Endothelial cell (in vitro differentiated cells): ENCODE measurements at places on chromosomes 7 and 10. TPM values are rescaled to one million over a fixed set of nuclear protein-coding genes. Genes with fewer than 3 reads are reported as not detected.

GRCh38 chr7:50185951-50186682 is 93.1 kb upstream of the ZPBP start:
- H3K27me3 ChIP-seq = peaks cover 1% of the 10 kb centered on the region
- no peaks in the 10 kb centered on the region for H3K36me3 ChIP-seq
- DNase-seq = no peak
- no peak overlapping the region for H3K4me3 ChIP-seq
- H3K4me1 ChIP-seq = peaks cover 20% of the 10 kb centered on the region

DNA sequence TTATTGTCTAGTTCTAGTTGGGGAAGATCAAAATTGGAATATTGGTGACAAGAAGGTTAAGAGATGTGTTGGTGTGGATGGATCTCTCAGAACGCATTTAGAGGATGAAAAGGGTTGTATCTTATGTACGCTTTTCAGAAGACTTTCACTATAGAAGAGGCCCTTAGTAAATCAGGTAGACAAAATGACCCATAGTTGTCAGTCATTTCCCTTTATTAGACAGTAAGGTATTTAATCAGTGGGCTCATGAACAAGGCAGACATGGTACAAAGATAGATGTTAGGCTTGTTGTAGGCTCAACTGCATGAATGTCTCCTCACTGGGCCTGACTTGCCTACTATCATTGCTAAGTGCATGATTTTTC is 359.2 kb downstream of the PHF14 start:
- no peaks in the 10 kb centered on the region for H3K4me1 ChIP-seq
- H3K27ac ChIP-seq = no peak overlapping the region
- no peaks in the 10 kb centered on the region for H3K36me3 ChIP-seq
- no peaks in the 10 kb centered on the region for H3K27me3 ChIP-seq

- no peak overlapping the region for H3K27ac ChIP-seq
- peaks cover 11% of the 10 kb centered on the region for H3K27me3 ChIP-seq
- peaks cover 49% of the 10 kb centered on the region for H3K4me1 ChIP-seq
- H3K36me3 ChIP-seq = peaks cover 7% of the 10 kb centered on the region
Measured at GRCh38 chr10:119518176-119518575, 24.3 kb downstream of the RGS10 start.

GRCh38 chr7:50088463-50089129 is 4.5 kb downstream of the ZPBP start:
- no peak overlapping the region for H3K4me3 ChIP-seq
- DNase-seq = no peak
- no peaks in the 10 kb centered on the region for H3K36me3 ChIP-seq
- H3K27ac ChIP-seq = no peak overlapping the region

The FANK1 gene
- 9.4 TPM for total RNA-seq

GRCh38 chr10:22317076-22317370 is 835 bp downstream of the COMMD3 start:
- H3K4me3 ChIP-seq = peak overlapping the region; percentile 93
- H3K27me3 ChIP-seq = peaks cover 18% of the 10 kb centered on the region
- no peak for DNase-seq

The SLC26A4 gene
- 0.67 TPM for total RNA-seq

The CASTOR2 gene
- 52.4 TPM for total RNA-seq

DNA sequence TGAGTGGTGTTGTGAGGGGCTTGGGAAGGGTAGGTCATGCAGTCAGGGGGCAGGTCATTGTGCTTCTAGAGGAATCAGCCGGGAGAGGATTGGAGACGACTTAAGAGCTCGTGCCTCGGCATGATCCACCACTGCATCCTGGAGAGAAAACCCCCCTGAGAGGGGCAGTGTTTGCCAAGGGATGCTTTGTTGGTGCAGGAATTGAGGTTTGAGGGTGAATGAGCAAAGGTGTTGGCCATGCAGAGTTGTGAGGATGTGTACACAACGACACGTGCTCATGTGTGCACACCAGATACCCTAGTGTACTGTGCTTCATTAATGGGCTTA is 85.6 kb upstream of the ANLN start:
- no peak for DNase-seq
- no peak overlapping the region for H3K4me3 ChIP-seq

The ADRA2A gene
- 1.5 TPM for total RNA-seq

DNA sequence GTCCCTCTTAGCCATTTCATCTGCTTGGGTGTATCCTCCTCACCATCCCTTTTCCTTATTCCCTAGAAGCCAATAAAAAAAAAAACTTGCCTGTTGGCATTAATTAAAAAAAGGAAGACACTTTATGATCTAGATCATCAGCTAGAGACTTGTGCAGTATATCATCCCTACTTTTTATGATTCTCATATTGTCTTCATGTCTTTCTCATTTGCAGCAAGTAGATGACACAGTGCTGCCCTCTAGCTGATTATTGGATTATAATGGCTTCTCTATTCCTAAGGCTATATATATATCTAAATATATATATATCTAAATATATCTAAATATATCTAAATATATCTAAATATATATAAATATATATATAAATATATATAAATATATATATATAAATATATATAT is 272.4 kb upstream of the LRGUK start:
- no peak overlapping the region for H3K27ac ChIP-seq

The FAM221A gene
- total RNA-seq = 7.3 TPM

- no peaks in the 10 kb centered on the region for H3K27me3 ChIP-seq
- peaks cover 27% of the 10 kb centered on the region for H3K4me1 ChIP-seq
- no peak for DNase-seq
- no peak overlapping the region for H3K4me3 ChIP-seq
- no peaks in the 10 kb centered on the region for H3K36me3 ChIP-seq
Measured at GRCh38 chr10:77185696-77186095, 451.9 kb downstream of the KCNMA1 start.

The COL1A2 gene
- 169 TPM for total RNA-seq

The UCN3 gene
- total RNA-seq = not detected

The RAPGEF5 gene
- 135 TPM for total RNA-seq

- no peak overlapping the region for H3K4me3 ChIP-seq
- H3K4me1 ChIP-seq = no peaks in the 10 kb centered on the region
- peaks cover 12% of the 10 kb centered on the region for H3K36me3 ChIP-seq
- H3K27ac ChIP-seq = no peak overlapping the region
- no peaks in the 10 kb centered on the region for H3K27me3 ChIP-seq
- DNase-seq = no peak
Measured at GRCh38 chr7:140771826-140772225, 75.3 kb downstream of the NDUFB2 start.

GRCh38 chr7:132311733-132312132 is 264.5 kb downstream of the PLXNA4 start:
- H3K4me3 ChIP-seq = no peak overlapping the region
- no peak overlapping the region for H3K27ac ChIP-seq
- no peak for DNase-seq
- peaks cover 4% of the 10 kb centered on the region for H3K27me3 ChIP-seq
- peaks cover 4% of the 10 kb centered on the region for H3K4me1 ChIP-seq
- peaks cover 1% of the 10 kb centered on the region for H3K36me3 ChIP-seq

DNA sequence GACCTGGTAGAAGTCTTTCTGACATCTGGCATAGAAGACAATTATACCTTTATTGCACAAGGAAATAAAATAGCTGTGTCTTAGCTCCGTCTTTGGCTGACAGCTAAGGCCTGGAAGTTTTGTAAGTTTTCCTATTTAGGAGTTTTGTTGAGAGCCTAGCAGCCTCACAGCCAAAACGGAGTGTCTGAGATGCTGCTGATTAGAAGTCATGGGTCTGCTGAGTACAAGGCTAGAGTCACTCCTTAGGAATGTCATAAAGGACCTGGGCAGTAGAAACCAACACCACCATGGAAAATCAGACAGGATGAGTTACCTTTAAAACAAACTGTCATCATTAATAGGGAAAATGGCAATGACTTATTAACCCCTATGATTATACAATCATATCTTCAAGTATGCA is 442.5 kb downstream of the KCNMA1 start:
- DNase-seq = no peak
- H3K36me3 ChIP-seq = no peaks in the 10 kb centered on the region
- H3K4me3 ChIP-seq = no peak overlapping the region
- no peak overlapping the region for H3K27ac ChIP-seq
- H3K4me1 ChIP-seq = no peaks in the 10 kb centered on the region

GRCh38 chr10:101162677-101163076 is 31.6 kb downstream of the TLX1 start:
- no peak overlapping the region for H3K4me3 ChIP-seq
- peaks cover 9% of the 10 kb centered on the region for H3K4me1 ChIP-seq
- peaks cover 4% of the 10 kb centered on the region for H3K27me3 ChIP-seq
- H3K36me3 ChIP-seq = no peaks in the 10 kb centered on the region
- H3K27ac ChIP-seq = no peak overlapping the region
- no peak for DNase-seq

- no peak overlapping the region for H3K4me3 ChIP-seq
- H3K27ac ChIP-seq = no peak overlapping the region
- H3K4me1 ChIP-seq = no peaks in the 10 kb centered on the region
- peaks cover 1% of the 10 kb centered on the region for H3K27me3 ChIP-seq
Measured at GRCh38 chr10:82318534-82318933, 443.5 kb downstream of the NRG3 start.

DNA sequence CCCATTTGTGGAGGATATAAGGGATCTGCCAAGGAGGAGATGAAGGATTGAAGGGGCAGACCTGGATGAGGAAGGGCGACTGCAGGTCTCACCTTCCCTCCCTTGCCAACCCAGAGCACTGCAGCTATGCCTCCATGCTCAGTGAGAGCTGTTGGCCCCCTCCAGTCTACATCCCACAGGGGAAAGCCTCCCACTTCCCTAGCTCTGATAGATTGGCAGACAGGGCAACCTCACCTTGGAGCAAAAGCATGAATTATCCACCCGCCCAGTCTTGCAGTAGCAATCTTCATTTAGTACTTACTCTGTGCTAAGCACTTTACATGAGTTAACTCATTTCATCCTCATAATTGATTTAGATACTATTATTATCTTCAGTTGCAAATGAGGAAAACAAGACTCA is 70.4 kb upstream of the SMNDC1 start:
- no peak overlapping the region for H3K27ac ChIP-seq
- peaks cover 4% of the 10 kb centered on the region for H3K36me3 ChIP-seq
- no peak for DNase-seq

DNA sequence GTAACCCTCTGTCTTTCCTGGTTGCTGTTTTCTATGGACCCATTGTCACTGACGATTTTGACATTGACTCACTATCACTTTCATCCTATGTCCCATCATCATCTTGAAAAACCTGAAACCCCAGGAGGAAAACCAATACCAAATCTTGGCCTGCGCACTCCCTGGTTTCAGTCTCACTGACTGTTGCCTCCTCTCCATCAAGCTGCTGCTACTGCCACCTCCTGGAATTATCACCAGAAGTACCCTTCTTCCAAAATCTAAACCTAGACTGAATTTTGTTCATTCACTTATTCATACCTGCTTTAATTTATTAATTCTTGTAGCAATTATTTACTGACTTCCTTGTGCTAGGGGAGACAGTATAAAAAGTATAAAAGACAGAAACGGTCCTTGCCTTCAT is 44.5 kb upstream of the ACBD5 start:
- no peak for DNase-seq
- peaks cover 3% of the 10 kb centered on the region for H3K27me3 ChIP-seq
- no peak overlapping the region for H3K27ac ChIP-seq
- peaks cover 6% of the 10 kb centered on the region for H3K36me3 ChIP-seq
- no peaks in the 10 kb centered on the region for H3K4me1 ChIP-seq
- no peak overlapping the region for H3K4me3 ChIP-seq

DNA sequence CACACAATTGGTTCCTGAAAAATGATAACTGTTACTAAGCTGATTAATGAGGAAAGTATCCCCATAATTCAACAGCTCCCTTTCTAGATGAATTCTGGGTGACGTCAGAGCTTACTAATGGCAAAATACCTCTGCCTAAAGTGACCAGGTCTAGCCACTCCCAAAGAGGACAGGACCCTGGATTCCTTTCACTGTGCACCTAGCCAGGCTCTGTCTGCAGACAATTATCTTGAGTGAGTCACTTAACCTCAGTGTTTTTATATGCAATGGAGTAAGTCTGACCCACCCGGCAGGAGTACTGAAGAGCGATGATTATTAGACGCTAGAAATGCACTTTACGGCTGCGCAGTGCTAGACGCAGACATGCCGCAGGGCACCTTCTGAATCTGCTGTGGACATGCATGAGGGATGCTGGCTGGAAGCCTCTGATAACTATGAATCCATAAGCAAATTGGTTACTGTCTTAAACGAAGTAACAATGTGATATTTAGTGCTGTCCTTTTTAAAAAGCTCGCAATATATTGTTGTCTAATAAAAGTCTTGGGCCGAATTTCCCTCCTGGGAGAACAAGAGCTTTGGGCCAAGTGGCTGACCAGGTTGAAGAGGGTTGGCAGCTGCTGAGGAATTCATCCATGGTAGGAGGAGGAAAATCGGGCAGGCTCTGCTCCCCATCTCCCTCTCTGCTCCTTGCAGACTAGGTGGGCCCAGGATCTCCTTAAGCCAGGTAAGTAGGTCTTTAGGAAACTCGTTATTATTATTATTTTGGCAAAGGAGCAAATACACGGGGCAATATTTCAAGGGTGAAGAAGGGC is 4.6 kb upstream of the INPP5A start:
- peaks cover 3% of the 10 kb centered on the region for H3K27me3 ChIP-seq
- H3K4me1 ChIP-seq = peaks cover 15% of the 10 kb centered on the region
- H3K27ac ChIP-seq = no peak overlapping the region
- H3K4me3 ChIP-seq = no peak overlapping the region
- DNase-seq = no peak

DNA sequence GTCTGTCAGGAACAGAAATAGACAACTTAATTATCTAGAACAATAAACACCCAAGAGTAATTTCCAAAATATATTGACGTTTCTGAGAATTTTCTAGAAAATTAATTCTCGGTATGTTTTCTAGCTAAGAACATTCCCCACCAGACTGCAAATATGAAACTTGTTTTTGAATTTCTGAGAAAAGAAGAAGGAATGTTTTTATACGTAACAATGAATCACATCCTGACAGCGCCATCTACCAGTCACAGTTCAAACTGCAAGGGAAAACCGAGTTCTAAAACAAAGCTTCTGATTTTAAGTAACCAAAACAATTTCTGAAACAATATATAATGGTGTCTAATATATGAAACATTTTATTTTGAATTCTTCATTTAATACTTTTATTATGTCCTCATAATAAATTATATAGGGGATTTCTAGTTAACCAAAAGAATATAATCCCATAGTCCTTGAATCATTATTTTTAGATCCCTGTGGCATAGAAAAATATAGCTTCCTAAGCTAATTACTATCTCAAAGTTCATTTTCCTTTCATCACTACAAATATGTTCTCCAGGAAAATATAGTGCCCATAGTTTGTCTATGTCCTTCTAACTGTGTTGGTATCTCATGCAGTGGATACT is 34.5 kb upstream of the MEOX2 start:
- H3K4me1 ChIP-seq = peaks cover 6% of the 10 kb centered on the region
- no peak overlapping the region for H3K4me3 ChIP-seq
- peak; percentile 17 for DNase-seq
- no peaks in the 10 kb centered on the region for H3K36me3 ChIP-seq
- H3K27ac ChIP-seq = peak overlapping the region; percentile 57
- H3K27me3 ChIP-seq = no peaks in the 10 kb centered on the region

GRCh38 chr7:12898004-12898403 is 210.6 kb downstream of the ARL4A start:
- no peaks in the 10 kb centered on the region for H3K4me1 ChIP-seq
- H3K36me3 ChIP-seq = no peaks in the 10 kb centered on the region
- H3K27ac ChIP-seq = no peak overlapping the region
- H3K27me3 ChIP-seq = no peaks in the 10 kb centered on the region
- no peak overlapping the region for H3K4me3 ChIP-seq

- peaks cover 10% of the 10 kb centered on the region for H3K36me3 ChIP-seq
- no peak within 1 kb of the TSS for H3K27ac ChIP-seq
- peaks cover 6% of the 10 kb centered on the region for H3K27me3 ChIP-seq
- H3K4me1 ChIP-seq = peaks cover 3% of the 10 kb centered on the region
- no peak within 1 kb of the TSS for H3K4me3 ChIP-seq
Measured at GRCh38 chr10:97572214-97572989, at the start of gene ANKRD2. Gene ANKRD2 (plus strand): TSS chr10:97572779. CDS start chr10:97572789, 10 bp downstream.

The TMEM236 gene
- 0.05 TPM for total RNA-seq

The SRRM3 gene
- 27.1 TPM for total RNA-seq
